ENCODE measurements at places on chromosomes 2 and 18.

DNA sequence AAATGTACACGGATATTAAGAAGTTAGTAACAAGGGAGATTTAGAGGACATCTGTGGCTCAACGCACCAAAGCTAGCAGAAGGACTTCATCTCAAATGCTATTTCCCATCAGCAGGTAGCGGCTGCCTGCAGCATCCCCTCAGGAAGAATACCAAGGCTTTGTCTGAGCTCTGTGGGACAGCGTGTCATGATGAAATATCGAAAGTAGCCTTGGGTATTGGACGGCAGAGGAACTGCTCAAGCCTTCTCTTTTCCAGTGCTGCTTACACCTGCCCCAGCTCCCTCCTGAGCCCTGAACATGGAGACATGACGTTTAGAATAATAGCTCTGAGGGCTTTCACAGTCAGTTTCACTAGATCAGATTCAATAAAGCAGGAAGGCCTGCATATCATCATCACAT, 241.6 kb downstream of the SUCLG1 start:
- no peak for DNase-seq

DNA sequence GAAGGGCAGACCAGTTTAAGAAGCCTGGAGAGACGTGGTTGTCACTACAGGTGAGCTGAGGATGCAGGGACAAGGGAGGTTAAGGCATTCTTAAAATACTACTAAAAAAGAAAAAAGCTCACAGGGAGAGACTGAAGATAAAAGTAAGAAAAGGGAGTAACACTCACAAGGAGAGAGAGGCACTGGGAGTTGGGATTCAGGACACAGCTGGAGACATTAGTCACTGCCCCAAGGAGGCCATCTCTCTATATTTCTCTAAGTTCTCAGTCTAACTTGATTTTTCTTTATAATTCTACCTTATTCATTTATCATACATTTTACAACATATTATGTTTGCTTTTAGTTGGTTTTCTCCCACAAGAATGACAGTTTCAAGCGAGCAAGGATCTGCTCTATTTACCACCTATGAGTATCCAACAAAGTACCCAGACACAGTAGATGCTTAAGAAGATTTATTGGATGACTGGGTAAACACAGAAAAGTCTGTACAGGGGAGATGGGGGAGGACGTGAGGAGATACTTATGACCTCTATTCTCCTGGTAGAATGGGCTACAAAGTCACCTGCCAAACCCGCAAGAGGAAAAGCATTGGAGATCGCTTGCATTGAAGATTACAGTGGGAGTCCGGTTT, 2.2 kb downstream of the SERPINE2 start:
- DNase-seq = no peak

DNA sequence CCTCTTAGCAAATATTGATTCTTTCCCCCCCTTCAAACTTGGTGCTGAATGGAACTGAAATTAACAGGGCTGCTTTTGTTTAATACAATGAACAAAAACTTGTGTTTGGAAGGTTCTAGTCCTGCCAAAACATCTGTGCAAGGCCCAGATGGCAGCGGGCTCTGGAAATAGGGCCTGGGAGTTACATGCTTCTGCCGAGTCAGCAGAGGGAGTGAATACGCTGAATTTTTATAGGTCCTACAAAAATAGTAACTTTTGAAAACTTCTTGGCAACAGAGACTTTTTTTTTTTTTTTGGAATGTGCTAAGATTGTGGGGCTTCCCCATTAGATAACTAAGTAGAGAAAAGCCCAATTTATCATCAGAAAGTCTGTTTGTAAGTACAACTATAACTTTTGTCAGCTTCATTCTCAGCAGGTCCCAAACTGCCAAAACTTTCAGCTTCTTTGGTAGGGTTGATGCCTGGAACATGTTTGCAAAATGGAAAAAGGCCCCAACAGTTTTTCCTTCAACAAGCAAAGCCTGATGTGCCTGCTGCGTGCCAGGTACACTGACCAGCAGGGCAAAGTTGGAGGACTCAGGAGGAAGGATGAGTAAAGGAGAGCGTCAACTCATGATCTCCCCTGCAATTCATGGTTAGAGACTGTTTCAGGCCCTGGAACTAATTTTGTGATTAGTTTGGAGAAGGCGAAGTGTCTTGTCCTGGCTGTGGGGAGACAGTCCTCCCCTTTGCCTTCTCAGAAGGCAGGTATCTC, 45.1 kb upstream of the HDAC4 start:
- no peak for DNase-seq

- DNase-seq = no peak
Measured at GRCh38 chr2:184644685-184645084, 46.4 kb downstream of the ZNF804A start.

DNA sequence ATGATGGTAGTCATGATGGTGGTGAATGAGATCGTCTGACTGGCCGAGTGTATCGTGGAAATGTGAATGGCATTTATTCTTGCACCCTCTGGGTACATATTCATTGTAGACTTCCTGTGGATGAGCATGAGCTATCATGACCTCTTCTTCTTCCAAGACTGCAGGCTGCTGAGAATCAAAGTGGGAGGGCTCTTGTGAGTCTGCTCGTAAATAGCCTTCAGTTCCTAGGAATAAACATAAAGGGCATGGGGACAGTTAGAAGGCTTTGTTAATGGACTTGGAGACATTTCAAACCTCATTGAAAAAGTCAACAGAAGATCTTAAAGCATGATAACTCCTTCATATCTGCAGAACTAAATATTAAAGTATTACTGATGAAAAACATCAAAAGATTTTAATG, 14.9 kb downstream of the SLC39A6 start:
- no peak for DNase-seq
